ENCODE measurements at places on chromosomes 1 and 21.

- no peaks in the 10 kb centered on the region for H3K36me3 ChIP-seq
- DNase-seq, result no peak
- H3K4me1 ChIP-seq, result no peaks in the 10 kb centered on the region
- no peak overlapping the region for H3K4me3 ChIP-seq
Observed at GRCh38 chr1:66705110-66705509, 47.1 kb upstream of the DYNLT5 start.

- no peaks in the 10 kb centered on the region for H3K36me3 ChIP-seq
- H3K4me1 ChIP-seq, result no peaks in the 10 kb centered on the region
- H3K27ac ChIP-seq, result no peak overlapping the region
- DNase-seq, result no peak
Observed at GRCh38 chr1:6823793-6824192, 38.5 kb downstream of the CAMTA1 start.

DNA sequence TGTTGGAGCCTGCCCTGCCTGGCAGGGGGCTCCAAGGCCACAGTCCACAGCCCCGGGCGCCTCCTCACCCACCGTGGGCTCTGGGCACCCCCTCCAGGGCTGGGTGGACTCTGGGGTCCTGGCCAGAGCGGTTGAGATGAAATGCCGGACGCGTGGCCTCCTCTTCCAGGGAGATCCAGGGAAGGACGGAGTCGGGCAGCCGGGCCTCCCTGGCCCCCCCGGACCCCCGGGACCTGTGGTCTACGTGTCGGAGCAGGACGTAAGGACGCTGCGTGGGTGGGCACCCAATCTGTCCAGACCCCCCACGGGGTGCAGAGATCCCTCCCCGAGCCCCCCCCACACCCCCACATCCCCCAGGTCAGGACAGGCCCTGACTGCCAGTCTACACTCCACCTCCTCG is 51.2 kb downstream of the SLC19A1 start:
- no peak overlapping the region for H3K4me3 ChIP-seq
- H3K36me3 ChIP-seq, result no peaks in the 10 kb centered on the region
- no peaks in the 10 kb centered on the region for H3K4me1 ChIP-seq
- H3K27ac ChIP-seq, result no peak overlapping the region

DNA sequence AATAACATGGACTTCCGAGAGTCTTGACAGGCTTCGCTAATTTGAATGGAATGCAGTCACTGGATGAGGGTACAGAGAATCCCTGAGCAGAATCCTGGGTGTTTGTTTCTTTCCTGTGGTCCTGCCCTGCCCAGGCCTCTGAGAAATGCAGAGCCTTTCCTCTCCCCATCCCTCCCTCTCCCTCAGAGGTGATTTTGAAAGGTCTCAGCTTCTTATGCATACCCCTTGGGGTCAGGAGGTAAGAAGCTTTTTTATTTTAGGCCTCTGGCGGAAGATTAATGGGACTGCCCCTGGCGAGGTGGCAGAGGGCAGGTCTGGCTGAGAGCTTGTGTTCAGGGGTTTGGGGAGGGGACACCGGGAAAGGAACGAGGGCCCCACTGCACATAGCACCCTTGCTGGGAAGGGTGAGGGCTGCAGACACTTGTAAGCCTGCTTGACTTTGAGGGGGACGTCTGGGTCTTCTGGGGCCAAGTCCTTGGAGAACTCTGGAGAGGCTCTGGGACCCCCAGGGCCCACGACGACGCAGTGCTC is 116.5 kb upstream of the SLC45A1 start:
- no peaks in the 10 kb centered on the region for H3K36me3 ChIP-seq
- no peaks in the 10 kb centered on the region for H3K4me1 ChIP-seq
- H3K27ac ChIP-seq, result no peak overlapping the region
- no peak for DNase-seq

DNA sequence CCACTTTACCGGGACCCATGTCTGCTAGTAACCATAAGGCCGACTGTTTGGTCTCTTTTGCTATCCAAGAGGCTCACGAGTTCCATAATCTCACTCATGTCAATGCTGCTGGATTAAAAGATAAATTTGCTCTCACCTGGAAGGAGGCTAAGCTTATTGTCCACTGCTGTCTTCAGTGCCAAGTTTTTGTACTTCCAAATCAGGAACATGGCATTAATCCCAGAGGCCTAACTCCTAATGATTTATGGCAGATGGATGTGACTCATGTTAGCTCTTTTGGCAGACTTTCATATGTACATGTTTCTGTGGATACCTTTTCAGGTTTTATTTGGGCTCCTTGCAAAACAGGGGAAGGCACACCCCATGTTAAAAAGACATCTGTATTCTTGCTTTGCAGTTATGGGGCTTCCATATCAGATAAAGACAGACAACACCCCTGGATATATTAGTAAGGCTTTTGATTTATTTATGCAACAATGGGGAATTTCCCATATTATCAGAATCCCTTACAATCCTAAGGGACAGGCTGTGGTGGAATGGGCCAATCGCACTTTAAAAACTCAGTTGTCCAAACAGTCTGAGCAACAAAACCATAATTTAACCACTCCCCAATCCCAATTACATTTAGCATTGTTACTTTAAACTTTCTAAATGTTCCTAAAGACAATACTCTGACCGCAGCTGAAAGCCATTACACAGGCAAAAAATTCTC is 162.7 kb downstream of the IER5 start:
- no peaks in the 10 kb centered on the region for H3K4me1 ChIP-seq
- H3K27me3 ChIP-seq, result no peaks in the 10 kb centered on the region
- H3K36me3 ChIP-seq, result no peaks in the 10 kb centered on the region
- no peak for DNase-seq
- no peak overlapping the region for H3K27ac ChIP-seq
- no peak overlapping the region for H3K4me3 ChIP-seq

DNA sequence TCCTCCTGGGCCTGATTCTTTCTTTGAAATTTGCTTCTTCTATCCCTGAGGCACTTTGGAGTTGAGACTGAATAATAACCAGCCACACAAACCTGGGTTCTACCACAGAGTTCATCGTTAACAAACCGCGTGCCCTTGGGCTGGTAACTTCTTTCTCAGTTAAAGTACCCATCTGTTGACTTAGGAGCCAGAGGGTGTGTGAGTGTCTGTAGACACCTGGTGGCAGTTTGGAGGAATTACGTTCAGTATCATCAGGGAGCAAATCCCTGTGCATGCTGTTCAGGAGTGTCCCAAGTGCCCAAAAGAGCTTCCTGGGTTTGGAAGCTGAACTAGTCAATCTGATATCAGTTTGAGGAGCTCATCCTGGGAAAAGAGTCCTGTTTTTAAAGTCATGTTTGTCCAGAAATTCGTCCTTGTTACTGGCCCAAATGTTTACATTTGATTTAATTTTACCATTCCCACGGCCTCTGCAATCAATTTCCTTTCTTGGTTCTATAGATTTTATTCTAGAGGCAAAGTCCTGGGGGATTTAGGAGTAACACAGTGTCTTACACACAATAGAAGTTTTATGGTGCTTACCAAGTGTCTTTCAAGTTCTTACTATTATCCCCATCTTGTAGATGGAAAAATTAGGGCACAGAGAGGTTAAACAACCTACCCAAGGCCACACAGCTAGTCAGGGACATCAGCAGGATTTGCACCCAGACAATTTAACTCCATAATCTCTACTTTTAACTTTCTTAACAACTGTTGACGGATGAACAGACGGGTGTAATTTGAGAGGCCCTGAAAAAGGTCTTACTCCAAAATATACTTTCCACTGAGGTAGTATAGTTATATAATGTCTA is 26.7 kb upstream of the RPTN start:
- no peaks in the 10 kb centered on the region for H3K27me3 ChIP-seq
- no peaks in the 10 kb centered on the region for H3K36me3 ChIP-seq
- no peaks in the 10 kb centered on the region for H3K4me1 ChIP-seq
- no peak overlapping the region for H3K4me3 ChIP-seq
- no peak for DNase-seq
- H3K27ac ChIP-seq, result no peak overlapping the region

DNA sequence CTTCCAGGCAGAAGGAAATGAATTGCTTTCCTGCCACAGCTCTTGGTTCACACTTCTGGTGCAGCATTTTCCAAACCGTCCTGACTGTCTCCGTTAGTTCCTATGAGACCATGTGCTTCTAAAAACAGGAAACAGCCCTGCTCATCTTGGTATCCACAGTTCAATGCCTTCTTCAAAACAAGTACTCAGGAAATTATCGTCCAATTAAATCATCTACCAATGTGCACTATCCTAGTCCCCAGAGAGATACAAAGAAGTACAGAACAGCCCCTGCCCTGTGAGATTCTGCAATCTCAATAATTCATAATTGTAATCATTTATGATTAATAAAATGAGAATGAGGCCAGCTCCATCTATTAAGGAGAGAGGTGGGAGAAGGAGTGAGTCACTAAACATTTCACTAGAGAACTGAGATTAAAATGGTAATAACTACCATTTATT is 11.2 kb downstream of the CLEC20A start:
- no peaks in the 10 kb centered on the region for H3K36me3 ChIP-seq
- no peaks in the 10 kb centered on the region for H3K27me3 ChIP-seq
- H3K4me3 ChIP-seq, result no peak overlapping the region
- no peaks in the 10 kb centered on the region for H3K4me1 ChIP-seq
- H3K27ac ChIP-seq, result no peak overlapping the region
- no peak for DNase-seq

DNA sequence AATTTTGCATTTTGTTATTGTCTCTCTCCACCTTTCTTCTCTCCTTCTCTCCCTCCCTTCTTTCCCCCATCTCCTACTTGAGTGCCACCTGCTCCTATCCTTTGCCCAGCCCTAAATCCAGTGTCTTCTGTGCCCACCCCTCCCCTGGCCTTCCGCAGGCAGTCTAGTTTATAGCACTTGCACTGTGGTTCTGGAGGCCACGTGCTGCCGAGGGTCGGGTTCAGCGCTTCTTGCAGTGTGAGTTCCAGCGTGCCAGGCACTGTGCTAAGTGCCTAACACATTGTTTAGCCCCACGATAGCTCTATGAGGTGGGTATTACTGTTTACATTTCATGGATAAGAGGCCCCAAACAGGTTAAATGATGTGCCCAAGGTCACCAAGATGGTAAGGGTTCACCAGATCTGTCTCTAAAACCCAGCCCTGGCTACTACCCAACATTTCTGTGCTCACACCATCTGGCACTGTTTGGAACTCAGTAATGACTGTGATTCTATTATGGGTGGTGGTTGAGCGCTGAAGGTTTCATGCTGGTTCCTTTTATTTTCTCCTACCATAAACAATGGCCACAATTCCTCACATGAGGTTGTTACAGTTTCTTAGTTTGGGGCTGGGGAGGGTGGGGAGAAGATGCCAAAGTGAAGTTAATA is 14.1 kb upstream of the ATP1A4 start:
- H3K4me1 ChIP-seq, result no peaks in the 10 kb centered on the region
- H3K27me3 ChIP-seq, result no peaks in the 10 kb centered on the region
- no peak overlapping the region for H3K27ac ChIP-seq
- DNase-seq, result no peak
- no peaks in the 10 kb centered on the region for H3K36me3 ChIP-seq

GRCh38 chr1:232550007-232550406 is 79.9 kb downstream of the SIPA1L2 start:
- no peaks in the 10 kb centered on the region for H3K36me3 ChIP-seq
- H3K4me3 ChIP-seq, result no peak overlapping the region
- DNase-seq, result no peak
- H3K4me1 ChIP-seq, result no peaks in the 10 kb centered on the region
- H3K27ac ChIP-seq, result no peak overlapping the region

GRCh38 chr1:31421371-31422040 is 8.5 kb downstream of the SERINC2 start:
- no peaks in the 10 kb centered on the region for H3K36me3 ChIP-seq
- no peak for DNase-seq
- H3K4me3 ChIP-seq, result no peak overlapping the region
- no peak overlapping the region for H3K27ac ChIP-seq
- H3K27me3 ChIP-seq, result peaks cover 4% of the 10 kb centered on the region

DNA sequence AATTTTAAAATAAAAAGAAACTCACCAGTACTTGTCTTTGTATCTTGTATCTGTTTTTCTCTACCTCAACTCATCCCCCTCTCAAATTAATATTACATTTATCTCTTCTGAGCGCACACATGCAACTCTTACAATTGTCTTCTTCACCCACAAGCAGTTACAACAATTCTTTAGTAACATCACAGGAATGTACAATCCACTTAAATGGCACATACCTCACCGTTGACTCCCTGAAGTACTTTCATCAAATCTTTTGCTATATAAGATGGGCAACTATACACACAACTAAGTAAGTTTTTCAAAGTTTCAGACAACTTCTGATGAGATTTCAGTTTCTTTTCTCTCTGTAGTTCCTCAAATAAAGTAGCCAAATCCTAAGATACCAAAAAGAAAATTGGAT is 28.3 kb downstream of the HEATR1 start:
- peaks cover 72% of the 10 kb centered on the region for H3K36me3 ChIP-seq
- no peaks in the 10 kb centered on the region for H3K4me1 ChIP-seq
- no peak for DNase-seq
- no peak overlapping the region for H3K4me3 ChIP-seq
- H3K27me3 ChIP-seq, result no peaks in the 10 kb centered on the region
